ENCODE measurements at places on chromosomes 5 and 9.

- no peak for DNase-seq
These were observed 7.1 kb downstream of the GLIS3 start for GRCh38 chr9:4292781-4293180.

- no peak for DNase-seq
These were observed 4.7 kb upstream of the SLC2A6 start for GRCh38 chr9:133483611-133484010.

- DNase-seq, result no peak
These were observed 301.4 kb upstream of the DAP start for GRCh38 chr5:11062397-11062796.

DNA sequence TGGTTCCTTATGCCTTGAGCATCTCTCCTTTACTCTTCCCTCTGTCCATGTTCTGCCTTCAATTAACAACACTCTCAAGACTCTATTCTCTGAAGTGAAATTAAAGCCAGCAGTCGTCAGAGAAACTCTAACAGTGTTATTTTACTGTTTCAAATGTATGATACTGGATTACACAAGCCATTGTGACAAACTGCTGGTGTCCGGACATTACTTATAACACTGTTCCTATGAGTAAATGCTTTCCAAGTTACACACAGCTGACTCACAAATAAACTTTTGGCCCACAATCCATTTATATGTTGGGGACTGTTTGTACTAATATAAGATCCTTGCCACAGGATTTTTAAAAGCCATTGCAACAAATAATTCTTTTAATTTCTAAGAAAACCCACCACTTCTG lies 63.2 kb upstream of the GHR start:
- DNase-seq, result no peak

All from GM12865 (cell line).